ENCODE measurements at places on chromosomes 2 and 18.

DNA sequence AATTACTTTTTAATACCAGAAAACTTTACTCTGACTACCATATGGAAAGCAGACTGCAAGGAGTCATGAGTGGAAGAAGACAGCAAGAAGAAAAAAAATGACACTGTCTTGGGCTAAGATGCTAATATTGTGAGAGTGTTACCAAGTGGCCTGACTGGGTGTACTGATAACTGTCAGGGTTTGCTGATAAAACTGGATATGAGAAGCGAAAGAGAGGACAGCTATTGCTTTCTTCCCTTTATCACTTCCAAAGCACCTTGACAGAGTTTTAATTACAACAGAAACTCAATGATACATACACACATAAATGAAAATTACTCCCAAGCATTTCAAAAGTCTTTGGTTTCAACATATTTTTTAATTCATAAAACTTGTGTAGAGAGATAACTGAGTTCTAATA lies 368.5 kb downstream of the ZEB2 start:
- no peak for ATAC-seq

- no peak for ATAC-seq
These were observed 84.7 kb upstream of the NEDD4L start for GRCh38 chr18:57959278-57959677.

DNA sequence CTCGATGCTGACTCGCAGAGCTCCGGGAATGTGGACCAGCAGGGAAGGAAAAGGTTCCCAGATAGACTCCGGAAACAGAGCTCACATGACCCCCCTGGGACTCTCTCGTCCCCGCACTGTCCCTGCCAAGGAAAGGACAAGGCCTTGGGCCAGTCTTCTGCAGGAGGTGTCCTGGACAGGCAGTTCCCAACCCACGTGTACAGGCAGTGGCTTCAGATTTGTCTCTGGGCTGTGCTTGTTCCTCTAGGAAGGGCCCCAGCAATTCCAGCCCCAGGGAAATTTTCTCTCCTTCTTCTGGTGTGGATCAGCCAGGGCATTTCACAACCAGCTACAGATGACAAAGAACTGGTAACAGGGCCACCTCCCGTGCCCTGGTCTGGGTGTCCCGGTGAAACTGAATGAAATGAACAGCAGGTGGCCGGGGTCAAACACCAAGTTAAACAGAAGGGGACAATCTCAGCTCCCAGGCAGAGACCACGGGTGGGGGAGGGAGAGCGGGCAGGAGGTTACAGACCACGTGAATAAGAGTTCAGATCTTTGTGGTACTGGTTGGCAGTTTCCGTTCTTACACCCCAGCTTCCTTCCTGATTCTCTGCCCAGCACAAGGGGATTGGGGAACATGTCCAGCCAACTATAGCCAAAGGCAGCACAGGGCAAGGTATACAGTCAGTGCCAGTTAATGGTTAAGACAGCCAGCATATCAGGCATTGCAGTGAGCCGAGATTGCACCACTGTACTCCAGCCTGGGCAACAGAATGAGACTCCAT lies 52.2 kb upstream of the CAB39 start:
- ATAC-seq, result no peak

DNA sequence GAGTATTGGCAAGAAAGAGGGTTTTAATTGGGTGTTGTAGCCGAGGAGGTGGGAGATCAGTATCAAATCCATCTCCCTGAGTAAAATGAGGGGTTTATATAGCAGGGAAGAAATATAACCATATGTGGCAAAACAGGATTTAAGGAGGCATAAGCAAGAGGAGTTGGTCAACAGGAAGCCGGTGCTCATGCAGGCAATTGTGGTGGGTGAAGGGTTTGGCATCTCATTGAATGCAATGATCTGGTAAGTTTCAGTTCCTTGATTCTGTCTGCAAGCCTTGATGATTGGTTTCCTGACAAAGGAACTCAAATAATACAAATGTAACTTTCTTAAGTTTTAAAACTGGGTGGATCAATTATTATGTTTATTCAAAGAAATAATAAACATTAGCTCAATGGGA lies 564.4 kb upstream of the LINC00305 start:
- no peak for ATAC-seq

GRCh38 chr2:234146087-234146826 lies 95.8 kb downstream of the SPP2 start:
- ATAC-seq, result no peak

Measured in activated CD4-positive, CD25-positive, alpha-beta regulatory T cell treated with anti-CD3 and anti-CD28 coated beads, Interleukin-2, amount 50 U/mL, for 24 hours (primary cell).